KBM-7 (cell line): ENCODE measurements at places on chromosomes 7 and 10.

- DNase-seq: no peak
Measured at GRCh38 chr7:108697254-108697653, 127.6 kb downstream of the DNAJB9 start.

DNA sequence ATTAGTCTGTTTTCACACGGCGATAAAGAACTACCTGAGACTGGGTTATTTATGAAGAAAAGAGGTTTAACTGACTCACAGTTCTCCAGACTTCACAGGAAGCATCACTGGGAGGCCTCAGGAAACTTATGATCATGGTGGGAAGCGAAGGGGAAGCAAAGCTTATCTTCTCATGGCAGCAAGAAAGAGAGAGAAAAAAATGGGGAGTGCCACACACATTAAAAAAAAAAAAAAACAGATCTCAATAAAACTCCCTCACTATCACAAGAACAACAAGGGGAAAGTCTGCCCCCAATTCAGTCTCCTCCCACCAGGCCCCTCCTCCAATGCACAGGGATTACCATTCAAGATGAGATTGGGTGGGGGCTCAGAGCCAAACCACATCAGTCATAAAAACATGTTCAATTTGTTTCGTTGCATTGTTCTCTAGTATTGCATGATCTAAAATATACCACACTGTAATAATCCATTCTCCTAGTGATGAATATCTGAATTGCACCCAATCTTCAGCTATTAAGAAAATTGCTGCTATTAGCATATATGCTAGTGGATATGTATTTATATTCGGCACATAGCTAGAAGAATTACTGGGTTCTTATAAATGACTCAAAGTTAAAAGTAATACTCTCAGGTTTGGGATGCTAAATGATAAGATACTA lies 328.9 kb upstream of the KCND2 start:
- DNase-seq: peak; percentile 54

DNA sequence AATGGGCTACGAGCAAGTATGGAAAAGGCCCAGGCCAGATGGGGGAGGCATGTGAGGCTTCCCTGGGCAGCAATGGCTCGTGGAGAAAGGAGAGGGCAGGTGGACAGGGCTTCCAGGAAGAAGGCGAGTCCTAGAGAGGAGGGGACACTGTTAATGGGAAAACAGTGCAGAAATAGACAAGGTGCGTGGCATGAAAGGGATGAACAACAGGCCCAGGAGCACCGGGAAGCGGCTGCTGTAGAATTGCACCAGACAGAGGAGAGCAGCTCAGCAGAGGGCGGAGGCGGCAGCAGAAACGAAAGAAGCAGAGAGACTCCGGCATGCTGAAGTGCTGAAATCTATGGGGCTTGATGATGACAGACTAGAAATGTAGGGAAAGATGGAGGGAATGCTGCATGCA lies 102.1 kb downstream of the PIP4K2A start:
- no peak for DNase-seq

DNA sequence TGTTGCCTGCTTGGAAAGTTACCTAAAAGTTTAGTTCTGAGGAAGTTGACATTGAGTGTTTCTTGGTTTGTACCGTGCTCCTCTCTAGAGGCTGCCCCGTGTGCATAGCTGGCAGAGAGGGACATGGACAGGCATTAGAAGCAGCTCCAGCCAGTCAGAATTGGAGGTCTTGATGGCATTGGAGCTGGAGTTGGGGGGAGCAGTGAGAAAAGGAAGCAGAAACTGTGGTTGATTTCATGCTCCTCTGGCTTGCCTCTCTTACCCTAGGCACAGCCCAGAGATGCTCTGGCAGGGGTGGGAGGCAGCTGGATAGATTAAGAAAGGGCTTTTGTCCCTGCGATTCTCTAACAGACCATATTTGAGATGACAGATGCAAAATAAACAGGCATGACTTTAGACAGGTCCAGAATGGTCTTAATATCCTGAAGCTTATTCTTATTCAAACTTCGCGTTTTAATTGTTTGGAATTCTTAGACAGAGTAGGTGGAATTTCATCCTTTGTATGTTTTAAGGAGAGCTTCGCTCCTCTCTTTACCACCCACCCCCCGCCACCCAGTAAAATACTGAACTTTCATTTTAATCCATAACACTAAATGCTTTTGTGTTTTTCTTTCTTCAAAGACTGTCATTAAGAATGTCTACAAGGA lies 73.5 kb upstream of the GLCCI1 start:
- no peak for DNase-seq

DNA sequence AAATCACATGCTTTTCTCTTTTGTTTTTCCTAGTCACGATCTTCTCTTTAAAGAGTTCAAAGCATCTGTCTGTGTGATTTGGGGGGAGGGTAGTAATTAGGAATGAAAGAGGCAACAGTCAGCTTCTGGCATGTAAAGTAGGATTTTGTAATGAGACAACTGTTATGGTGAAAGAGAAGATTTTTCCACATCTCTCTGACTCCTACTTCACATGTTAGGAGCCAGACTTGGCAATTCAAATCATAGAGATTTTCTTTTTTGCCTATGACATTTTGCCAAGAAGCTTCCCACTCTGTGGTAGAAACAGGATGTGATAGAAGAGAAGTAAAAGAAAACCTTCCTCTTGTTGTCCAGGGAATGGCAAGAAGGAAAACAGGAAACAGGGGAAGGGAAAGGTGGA lies 38.3 kb upstream of the KLHL7 start:
- no peak for DNase-seq

DNA sequence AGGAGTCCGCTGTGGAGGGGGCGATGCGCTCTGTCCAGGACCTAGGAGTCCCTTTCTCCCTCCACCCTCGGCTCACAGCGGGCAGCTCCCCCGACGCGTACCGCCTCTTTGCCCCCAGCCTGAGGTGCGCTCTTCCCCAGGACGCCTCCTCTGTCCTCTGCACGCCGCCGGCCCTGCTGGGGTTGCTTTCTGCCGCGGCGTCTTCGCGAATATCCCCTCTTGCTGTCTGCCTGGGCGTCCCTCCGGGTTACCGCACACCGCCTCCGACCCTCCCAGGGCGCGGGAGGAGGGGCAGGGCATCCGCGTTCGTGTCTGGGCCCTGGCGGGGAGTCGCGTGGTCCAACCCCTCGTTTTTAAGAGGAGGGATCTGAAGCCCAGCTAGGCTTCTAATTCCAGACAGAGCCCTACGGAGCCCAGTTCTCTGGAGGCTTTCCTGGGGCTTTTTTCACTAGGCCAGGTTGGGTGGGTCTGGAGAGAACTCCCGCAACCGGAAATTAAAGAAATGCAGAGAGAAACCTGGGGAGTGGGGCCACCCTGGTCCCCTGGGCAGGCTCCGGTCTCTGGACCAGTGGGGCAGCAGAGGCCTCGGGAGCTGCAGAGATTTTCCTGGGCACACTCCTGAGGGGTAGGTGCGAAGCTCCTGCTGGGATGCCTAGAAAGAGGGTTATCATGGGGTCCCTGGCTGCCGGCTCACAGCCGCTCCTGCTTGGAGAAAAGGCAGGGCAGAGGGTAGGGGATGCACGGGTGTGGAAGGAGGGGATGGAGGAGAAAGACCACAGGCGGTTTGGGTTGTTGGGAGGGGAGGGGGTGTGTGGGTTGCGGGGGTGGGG lies 166.9 kb downstream of the UBE2H start:
- no peak for DNase-seq

GRCh38 chr10:24944512-24945255 lies 7.7 kb downstream of the PRTFDC1 start:
- peak; percentile 31 for DNase-seq

DNA sequence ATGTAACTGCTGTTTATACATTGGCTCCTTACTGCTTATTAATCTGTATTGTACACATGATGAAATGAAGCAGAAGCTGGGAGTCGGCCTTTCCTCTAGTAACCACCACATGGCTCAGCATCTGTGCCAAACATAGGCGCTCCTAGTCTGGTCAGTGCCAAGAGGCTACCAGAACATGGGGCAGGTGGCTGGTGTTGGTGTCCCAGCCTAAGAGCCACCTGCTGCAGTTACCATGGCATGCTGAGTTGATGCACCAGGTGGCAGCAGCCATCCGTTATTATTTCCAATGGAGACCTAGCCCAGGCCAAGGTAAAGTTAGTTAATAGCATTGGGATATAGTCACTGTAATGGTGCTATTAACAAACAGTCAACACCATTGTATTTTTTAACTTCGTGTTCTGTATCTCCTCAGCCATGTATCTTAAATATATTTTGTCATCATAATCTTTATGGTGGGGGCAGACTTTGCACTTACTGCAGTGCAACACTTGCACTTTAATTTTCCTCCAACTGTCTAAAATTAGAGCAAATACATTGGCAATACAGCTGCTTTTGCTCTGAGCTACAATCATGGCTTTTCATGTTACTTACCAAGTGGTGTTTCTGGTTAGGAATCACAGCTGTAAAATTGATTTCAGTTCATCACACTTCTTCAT lies 33.1 kb downstream of the HBP1 start:
- DNase-seq: peak; percentile 51

- no peak for DNase-seq
Measured at GRCh38 chr7:152891160-152891621, 131.6 kb downstream of the ACTR3B start.

DNA sequence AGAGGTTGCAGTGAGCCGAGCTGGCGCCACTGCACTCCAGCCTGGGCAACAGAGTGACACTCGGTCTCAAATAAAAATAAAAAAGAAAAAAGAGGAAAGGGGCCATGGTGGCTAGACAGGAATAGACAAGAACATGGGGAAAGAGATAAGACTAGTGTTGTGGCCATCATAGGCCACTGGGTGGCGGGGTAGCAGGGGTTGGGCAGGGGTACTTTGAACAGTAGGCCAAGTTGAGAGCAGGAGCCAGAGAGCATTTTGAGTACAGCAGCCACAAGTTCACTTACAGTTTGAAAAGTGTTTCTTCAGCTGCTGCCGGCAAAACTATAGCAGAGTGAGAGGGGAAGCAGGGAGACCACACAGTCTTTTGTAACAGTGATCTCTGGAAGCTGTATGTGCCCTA lies 656.0 kb downstream of the CNTNAP2 start:
- DNase-seq: peak; percentile 32

DNA sequence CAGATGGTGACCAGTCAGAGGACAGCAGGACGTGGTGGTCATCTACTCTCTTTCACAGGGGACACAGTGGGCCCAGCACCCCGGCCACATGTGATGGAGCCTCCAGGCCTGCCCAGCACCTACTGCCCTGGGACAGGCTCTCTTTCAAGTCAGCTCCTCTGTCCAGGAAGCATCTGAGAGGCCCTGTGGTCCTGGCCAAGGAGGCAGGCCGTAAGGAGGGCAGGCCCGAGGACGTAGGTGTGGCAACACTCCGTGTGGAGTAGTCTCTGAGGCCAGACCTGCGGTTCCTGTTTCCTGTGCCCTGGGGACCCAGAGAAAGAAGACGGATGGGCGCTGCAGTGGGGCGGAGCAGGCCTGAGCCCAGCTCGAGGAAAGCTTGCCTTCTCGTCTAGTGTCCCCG lies 179.2 kb downstream of the EBF3 start:
- no peak for DNase-seq

DNA sequence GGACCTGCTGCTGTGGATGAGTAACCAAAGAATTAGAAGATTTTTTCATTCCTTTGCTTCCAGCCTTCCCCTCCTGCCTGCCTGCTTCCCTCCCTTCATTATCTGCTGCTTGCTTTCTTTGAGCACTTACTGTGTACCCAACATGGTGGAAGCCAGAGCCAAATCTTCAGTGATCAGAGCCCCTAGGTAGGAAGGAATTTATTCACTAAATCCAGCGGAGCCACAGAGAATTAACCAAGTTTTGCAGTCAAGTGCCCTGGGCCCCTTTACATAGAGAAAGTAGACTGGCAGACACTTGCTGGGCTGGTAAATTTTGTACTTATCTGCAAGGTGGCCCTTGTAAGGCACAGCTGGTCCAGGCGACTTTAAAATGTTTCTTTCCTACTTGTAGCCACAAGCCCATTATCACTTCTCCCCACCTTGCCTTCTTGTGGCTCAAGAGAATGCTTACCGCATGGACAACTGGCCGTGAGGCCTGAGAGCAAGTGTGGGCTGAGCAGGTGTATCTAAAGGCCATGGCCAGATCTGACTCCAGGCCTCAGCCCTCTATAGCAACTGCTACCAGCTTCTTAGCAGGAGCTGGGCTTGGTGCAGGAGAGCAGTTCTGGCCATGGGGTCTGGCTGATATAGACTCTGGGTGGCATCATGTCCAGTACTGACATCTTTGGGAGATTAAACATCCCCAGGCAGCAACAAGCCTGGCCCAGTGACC lies 11.1 kb downstream of the UNC5B start:
- DNase-seq: no peak

DNA sequence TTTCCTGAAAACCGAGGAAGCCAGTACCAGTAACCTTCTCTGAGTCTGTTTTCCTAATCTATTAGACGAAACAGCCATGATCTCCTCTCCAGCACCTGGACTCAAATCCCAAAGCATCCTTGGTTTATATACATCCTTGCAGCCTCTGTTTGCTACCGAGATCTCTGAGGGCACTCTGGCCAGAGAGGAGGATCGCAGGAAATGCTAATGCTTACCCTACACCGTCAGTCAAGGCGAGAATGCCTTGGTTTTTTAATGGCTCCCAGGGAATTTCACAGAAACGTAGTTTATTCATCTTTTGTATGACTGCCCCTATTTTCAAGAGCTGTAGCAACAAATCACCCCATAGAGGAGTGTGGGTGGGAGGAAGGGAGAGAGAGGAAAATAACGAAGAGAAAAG lies 91.5 kb upstream of the CALN1 start:
- no peak for DNase-seq

GRCh38 chr7:7964250-7964649 lies 4.3 kb upstream of the GLCCI1 start:
- no peak for DNase-seq

- DNase-seq: no peak
Measured at GRCh38 chr7:22402250-22402649, 45.3 kb upstream of the RAPGEF5 start.

DNA sequence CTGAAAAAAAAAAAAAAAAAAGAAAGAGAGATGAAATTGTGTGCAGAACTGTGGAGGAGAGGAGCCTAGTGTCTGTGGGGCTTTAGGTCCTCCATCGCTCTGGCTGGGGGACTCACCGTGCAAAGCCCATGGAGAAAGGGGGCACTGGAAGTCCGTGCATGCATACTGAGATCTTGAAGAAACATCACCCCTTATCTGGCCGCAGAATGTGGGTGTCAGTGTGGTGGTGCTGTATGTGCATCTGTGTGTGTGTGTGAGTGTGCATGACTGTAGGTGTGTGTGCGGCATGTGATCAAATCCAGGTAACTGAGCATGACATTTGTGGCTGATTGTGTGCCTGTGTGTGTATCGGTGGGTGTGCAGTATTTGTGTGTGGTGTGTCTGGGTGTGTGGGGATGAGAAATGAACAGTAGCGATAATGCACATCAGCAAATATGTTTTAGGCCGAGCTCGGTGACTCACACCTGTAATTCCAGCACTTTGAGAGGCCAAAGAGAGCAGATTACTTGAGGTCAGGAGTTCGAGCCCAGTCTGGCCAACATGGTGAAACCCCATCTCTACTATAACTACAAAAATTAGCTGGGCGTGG lies 8.8 kb upstream of the CLDN3 start:
- DNase-seq: no peak

DNA sequence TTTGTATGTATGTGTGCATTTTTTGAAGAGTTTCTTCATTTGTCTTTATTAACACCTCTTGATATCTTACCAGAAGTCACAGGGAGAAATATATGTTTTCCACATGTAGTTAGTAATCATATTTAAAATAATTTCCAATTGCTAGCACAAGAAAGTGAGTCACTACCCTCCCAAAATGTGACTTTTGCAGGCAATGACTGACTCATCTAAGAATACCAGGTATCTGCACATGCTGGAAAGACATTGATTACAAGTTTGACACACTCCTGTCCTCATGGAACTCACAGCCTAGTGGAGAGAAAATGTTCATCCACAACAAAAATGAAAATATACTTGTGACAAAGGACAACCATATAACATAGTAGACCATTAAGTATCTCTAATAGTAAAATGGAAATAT lies 82.9 kb downstream of the SEMA3D start:
- no peak for DNase-seq
